ENCODE measurements at places on chromosomes 6 and 20. TPM values are rescaled to one million over a fixed set of nuclear protein-coding genes. Genes with fewer than 3 reads are reported as not detected.

GRCh38 chr6:35725721-35726438 is 11.0 kb upstream of the ARMC12 start:
- DNase-seq: no peak

DNA sequence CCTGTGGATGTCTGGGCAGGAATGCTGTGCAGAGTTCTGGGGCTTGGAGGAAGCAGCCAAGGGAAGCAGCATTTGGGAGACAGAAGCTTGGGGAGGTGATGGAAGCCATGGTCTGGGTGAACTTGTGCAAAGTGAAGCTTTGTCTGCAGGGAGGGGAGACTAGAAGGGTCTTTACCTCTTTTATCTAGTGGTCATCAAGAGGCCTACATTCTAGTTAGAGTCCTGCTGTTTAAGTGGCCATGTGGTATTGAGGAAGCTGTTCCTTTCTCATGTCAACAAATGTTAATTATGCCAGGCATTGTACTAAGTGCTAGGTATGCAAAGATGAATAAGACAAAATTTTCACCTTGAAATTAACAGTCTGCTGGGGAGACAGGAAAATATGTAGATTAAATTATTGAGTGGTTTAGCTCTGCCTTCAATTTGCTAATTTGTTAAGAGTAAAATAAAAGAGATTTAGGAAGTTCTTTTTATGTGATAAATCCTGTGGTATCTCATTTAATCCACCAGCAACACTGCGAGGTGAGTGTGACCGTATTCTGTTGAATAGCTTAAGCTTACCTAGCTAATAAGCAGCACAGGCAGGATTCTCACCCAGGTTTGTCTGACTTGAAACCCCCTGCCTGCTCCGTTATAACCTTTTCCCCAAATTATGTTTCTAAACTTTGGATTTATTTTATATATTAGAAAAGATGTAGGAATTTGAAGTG is 43.1 kb downstream of the ARID1B start:
- no peak for DNase-seq

The C20orf173 gene
- not detected for total RNA-seq

- DNase-seq: no peak
These were observed 170.2 kb downstream of the CDKAL1 start for GRCh38 chr6:20704325-20705025.

The UBE2V1 gene
- 212 TPM for total RNA-seq

The SIRPB1 gene
- 3.4 TPM for total RNA-seq

GRCh38 chr6:119303164-119303887 is 46.2 kb downstream of the MAN1A1 start:
- DNase-seq: no peak

The MICA gene
- total RNA-seq: 77.1 TPM

The GPANK1 gene
- total RNA-seq: 32.2 TPM

DNA sequence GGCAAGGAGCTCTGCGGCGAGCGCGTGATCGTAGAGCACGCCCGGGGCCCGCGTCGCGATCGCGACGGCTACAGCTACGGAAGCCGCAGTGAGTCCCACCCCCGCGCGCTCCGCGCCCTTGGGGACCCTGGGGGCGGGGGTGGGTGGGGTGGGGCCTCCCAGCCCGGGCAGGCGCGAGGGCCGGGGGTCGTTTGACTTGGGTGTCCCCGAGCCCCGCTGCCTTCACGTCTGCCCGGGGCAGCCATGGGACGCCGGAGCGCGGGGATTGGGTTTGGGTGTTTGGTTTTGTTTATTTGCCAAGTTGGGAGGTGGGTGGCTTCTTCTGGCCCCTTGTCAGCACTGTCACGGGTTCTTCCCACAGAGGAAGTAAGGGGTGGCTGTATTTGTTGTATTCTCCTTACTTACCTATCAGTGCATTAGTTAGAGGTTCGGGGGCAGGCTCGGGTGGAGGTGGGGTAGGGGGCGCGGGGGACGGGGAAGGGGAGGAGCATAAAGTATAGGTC is 777 bp downstream of the SRSF6 start:
- no peak for DNase-seq

DNA sequence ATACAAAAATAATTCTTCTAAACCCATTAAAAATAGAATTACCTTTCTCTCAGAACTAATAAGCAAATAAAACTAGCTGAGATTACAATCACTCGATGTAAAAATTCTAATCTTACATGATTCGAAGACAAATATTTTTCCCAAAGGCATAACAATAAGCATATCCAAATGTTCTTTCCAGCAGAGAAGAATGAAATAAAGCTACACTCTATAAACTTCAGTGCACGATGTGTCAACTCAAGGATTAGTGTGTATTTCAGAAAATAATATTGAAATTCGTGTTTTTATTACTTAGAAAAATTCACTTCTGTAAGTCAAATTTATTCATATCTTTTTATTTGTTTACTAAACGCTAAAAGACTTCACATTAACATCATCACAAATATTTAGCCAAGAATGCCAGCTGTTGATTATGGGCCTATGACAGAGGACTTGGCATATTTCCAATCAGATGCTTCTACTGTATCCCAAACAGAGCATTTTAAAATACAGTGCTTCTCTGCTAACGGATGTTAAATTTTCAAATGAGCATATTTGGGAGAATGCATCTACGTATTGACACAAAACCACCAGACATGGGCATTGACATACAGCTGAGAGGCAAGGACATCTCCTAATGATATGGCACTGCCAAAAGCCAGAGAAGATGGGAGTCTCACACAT is 54.7 kb upstream of the PDE7B start:
- no peak for DNase-seq

The RAET1G gene
- not detected for total RNA-seq

Data from Calu3 (cell line).